ENCODE measurements at places on chromosomes 6 and 20. TPM values are rescaled to one million over a fixed set of nuclear protein-coding genes. Genes with fewer than 3 reads are reported as not detected.
A peak's percentile ranks its signal among the peaks of the same experiment; 100 is the strongest.

DNA sequence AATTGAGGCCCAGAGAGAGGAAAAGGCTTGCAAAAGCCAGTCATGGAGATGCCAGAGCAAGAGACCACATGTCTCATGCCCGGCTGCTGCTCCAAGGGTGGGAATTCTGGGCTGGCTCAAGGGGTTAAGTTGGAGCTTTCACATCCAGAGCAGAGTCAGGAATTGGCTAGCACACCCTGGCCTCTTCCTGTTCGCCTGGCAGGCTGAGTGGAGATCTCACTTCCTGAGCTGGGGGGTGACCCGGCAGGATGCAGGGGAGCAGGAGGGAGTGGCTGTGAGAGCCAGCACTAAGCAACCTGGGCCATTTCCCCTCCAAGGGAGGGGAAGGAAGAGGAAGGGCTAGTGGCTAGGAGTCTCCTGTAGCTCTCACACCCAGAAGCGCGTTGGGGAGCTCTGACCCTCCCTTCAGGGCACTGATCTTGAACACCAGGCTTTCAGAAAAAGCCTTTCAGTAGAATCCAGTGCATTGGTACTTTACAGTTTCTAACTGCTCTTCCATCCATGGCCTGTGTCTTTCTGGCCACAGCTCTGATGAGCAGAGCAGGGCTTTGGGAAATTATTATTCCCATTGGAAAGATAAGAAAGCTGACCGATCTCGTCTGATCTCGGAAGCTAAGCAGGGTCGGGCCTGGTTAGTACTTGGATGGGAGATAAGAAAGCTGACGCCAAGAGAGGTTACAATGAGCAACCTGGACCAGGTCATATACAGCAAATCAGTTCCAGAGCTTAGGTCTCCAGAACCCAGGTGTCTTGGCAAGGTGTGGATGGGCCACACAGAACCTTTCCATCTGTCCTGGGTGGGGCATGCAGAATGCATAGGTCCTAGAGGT is 2.2 kb upstream of the CCM2L start:
- DNase-seq: peak; percentile 46

- no peak for DNase-seq
These were observed 117.2 kb downstream of the SYCP2 start for GRCh38 chr20:59816146-59816738.

DNA sequence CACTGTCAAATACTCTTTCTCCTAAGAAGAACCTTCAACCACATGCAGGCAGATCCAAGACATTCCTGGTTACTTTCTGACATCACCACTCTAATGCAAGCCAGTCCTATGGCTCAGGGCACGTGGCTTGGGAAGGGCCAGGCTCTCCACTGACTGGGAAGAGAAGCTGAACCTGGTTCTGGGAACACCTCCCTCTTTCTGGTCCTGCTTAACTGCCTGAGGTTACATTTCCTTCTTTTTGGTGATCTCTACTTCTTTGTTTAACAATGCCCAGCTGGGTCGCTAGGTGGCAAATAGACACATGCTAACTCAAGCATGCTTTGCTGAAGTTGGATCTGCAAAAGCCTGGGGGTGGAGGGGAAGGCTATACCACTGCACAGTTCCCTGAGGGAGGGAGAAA is 249.8 kb downstream of the GMDS start:
- no peak for DNase-seq

ANKEF1 gene
- 4.5 TPM for total RNA-seq

BTNL2 gene
- total RNA-seq: not detected

DNA sequence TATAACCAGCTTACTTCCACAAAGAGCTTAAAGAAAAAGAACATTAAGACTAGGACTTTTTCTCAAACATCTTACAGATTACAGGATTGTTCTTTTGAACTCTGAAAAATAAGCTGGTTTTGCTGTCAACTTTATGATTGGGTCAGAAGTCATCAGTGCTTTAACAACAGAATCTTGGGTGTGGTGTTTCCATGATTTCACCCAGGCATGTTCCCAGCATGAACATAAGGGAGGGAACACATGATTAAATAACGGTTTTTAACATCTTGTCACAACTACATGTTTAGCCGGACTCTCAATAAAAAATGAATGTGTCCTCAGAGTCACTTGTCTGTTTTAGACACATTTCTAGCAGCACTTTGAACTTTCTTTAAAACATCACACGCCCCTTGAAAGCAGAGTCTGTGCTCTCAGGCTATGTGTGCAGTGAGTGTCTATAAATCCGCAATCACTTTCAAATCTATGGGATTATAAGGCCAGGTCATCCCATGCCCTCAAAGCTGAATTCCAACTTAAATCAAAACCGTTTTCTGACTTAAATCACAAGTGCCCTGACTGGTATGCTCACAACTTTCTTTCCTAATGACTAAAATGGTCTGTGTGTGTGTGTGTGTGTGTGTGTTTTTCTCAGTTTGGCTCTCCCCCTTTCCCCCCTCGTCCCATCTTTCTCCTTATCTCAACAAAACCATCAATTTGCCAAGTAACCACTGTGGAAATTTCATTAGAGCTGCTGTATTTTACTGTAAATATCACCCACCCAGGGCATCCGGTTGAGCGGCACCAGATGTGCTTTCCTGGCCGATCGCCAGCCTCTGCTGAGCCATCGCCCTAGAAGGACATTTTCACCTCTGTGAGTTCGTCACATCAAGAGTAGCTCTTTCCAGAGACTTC is 216.8 kb upstream of the DTNBP1 start:
- peak; percentile 34 for DNase-seq

GRCh38 chr6:16683641-16684194 is 77.5 kb downstream of the ATXN1 start:
- peak; percentile 99 for DNase-seq

DNA sequence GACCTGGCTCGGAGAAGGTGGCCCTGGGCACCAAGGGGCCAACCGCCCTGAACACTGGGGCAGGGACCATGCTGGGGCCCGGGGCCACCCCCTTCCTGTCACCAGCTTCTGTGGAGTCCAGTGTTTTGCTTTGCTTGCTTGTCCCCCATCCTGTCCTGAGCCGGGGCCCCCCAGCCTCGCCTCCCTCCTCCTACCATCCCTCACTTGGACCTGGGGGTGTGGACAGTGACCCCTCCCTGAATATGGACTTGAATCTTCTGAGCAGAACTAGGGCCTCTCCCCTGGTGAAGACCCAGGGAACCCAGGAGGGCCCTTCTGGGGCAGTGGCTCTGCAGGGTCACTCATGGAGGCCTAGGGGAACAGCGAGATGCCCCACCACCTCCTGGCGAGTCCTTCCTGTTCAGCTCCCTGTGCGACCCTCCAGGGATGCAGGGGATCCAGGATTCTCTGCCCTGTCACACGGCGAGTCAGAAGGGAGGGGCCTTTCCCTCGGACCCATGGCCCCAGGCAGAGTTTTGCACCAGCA is 41.6 kb downstream of the VSTM2L start:
- no peak for DNase-seq

CBLN4 gene
- total RNA-seq: not detected
